ENCODE measurements at places on chromosomes 4 and X. TPM values are rescaled to one million over a fixed set of nuclear protein-coding genes. Genes with fewer than 3 reads are reported as not detected.

Gene GAB1
- total RNA-seq = 24.8 TPM

Gene ADGRG4
- total RNA-seq = 0.16 TPM

Gene TRIML2
- total RNA-seq = not detected

Gene STPG2
- 3.8 TPM for total RNA-seq

Gene SSR4
- total RNA-seq = 112 TPM

Gene SYTL4
- total RNA-seq = 25.2 TPM

Gene GPR34
- 18.0 TPM for total RNA-seq

Gene TXK
- total RNA-seq = 3.4 TPM

Gene MYOZ2
- 0.15 TPM for total RNA-seq

Gene SSX3
- total RNA-seq = not detected

Gene GYPB
- total RNA-seq = not detected

Gene CABS1
- not detected for total RNA-seq

Gene MFAP3L
- total RNA-seq = 19.3 TPM

Gene CXCL3
- total RNA-seq = 5.6 TPM

Gene SSX2B
- not detected for total RNA-seq

Gene NPY1R
- 61.0 TPM for total RNA-seq

Gene ODAPH
- not detected for total RNA-seq

- DNase-seq = peak; percentile 50
Measured at GRCh38 chr4:2930135-2930757, 33.0 kb downstream of the NOP14 start.

DNA sequence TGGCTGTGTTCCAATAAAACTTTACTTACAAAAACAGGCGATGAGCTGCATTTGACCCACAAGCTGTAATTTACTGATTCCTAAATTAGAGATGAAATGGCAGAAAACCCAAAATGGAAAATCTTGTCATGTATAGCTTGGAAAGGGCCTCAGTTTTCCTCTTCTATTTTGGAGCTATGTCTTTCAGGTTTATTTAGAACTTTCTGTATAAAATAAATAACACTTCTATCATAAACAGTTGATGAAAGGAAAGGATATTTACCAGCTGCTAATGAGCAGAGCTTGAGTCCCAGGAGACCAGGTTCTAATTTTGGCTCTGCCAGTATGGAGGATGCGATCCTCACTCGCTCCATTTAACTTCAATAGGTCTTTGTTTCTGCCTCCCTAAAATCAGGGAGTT is 213.5 kb downstream of the LDB2 start:
- DNase-seq = no peak

GRCh38 chrX:153539171-153539978 is 21.9 kb downstream of the ATP2B3 start:
- DNase-seq = peak; percentile 56

- no peak for DNase-seq
Measured at GRCh38 chr4:152278172-152278504, 257.8 kb downstream of the FBXW7 start.

GRCh38 chr4:139300431-139301112 is 733 bp upstream of the NAA15 start:
- DNase-seq = no peak

GRCh38 chr4:158162631-158163030 is 10.2 kb downstream of the GASK1B start:
- no peak for DNase-seq

DNA sequence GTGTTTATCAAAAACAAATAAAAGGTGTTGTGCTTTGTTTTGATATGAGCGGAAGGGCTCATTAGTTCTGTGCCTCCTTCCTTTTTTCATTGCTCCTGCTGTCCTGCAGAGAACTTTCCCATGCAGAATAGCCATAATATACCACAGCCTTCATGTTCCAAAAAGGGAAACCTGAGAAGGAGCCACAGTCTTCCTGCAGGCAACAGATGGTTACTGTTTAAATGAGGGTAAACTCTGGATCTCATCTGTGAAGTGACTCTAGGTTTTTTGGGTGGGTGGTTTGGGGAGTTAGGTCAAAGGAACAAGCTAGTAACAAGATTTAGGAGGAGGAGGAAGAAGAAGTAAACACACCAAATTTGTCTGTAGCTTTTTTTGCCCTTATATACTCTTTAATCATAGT is 131.8 kb downstream of the BMPR1B start:
- DNase-seq = no peak

GRCh38 chr4:4560136-4560535 is 18.3 kb upstream of the STX18 start:
- DNase-seq = no peak

- no peak for DNase-seq
Measured at GRCh38 chr4:143109376-143109775, 75.3 kb upstream of the USP38 start.

DNA sequence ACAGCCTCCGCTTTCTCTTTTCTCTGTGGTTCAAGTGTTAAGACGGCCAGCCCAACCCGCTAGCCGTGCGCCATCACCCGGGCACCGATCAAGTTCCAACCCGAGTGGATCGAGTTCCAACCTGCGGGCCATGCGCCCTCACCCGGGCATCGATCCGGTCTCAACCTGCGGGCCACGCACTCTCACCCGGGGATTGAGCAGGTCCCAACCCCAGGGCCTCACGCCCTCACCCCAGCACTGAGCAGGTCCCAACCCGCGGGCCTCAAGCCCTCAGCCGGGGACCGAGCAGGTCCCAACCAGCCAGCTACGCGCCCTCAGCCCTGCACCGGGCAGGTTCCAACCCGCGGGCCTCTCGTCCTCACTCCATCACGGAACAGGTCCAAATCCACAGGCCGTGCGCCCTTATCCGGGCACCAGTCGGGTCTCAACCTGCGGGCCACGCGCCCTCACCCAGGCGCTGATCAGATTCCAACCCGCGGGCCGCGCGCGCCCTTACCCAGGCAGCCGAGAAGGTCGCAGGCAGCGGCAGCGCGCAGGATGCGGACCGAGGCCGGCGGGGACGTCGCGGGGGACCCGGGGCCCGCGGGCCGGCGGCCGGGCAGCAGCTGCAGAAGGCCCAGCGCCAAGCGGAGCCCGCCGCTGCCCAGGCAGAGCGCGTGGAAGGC is 443 bp downstream of the GPR143 start:
- DNase-seq = no peak

- DNase-seq = no peak
Measured at GRCh38 chrX:22126327-22126726, 94.2 kb downstream of the PHEX start.

GRCh38 chr4:143076723-143077122 is 108.0 kb upstream of the USP38 start:
- DNase-seq = no peak

GRCh38 chrX:109519001-109519400 is 17.6 kb upstream of the NXT2 start:
- no peak for DNase-seq

GRCh38 chr4:83083925-83084475 is 30.5 kb downstream of the PLAC8 start:
- no peak for DNase-seq

DNA sequence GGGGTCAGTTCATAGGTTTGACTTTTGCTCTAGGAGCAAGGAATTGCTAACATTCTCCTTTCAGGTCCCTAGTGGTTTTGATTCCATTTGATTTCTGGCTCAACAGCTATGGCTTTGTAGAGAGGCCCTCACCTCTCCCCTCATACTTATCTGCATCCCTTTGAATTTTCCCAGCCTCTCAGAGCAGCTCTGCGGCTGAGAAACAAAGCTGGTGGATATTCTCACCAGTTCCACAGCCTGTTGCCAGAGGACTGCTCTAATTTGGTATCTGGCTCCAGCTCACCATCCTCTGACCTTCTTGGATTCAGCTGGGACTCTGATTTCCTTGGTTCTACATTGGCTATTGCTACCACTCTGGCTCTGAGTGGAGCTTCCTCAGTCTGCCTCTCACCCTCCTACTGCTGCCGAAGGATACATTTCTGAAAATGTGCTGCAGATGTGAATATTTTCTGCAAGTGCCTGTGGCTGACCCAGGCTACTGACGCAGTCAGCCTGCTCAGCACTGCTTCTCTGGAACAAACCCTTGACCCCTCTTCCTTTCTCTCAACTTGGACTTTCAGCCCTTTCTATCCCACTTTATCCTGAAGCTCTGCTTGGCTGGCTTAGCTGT is 110.9 kb upstream of the ENPEP start:
- DNase-seq = no peak

- no peak for DNase-seq
Measured at GRCh38 chr4:103996637-103997036, 276.9 kb upstream of the TACR3 start.

GRCh38 chrX:103343105-103343504 is 13.1 kb downstream of the TCEAL7 start:
- no peak for DNase-seq

GRCh38 chr4:153409924-153410501 is 56.1 kb upstream of the TMEM131L start:
- no peak for DNase-seq

DNA sequence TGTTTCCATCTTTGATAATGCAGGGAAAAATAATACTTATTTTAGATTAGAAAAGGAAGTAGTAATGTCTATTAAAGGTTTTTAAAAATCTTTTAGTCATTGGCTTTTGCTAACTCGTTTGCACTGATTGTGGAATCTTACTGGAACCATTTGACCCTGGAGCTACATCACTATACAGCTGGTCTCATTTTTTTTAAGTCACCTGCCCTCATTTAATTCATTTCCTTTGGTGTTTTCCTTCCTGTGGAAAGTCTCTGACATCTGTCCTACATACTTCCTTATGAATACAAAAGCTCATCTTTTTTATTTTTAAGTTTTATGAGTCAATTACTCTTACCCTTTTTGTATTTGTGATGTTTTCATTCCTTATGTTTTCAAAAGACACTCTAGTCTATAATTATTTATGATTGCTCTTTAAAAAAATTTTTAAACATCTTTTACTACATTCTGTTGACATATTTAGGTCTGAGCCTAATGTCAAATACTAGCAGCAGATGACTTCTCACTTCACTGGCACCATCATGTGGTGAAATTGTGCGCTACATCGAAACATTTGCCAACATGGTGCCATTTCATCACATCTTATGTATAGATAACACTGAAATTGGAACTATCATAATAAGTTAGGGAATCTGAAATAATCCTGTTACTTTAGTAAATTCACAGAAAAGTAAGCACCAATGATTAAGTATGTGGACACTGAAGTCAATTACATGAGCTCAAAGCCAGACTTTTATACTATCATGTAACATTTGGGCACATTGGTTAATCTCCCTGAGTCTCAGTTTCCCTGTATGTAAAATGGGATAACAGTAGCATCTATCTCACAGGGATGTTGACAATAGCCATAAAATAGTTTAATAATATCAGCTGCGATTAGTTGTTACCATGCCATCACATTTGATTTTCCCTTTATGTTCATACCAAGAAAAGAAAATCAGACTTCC is 9.4 kb upstream of the MMAA start:
- DNase-seq = peak; percentile 56

DNA sequence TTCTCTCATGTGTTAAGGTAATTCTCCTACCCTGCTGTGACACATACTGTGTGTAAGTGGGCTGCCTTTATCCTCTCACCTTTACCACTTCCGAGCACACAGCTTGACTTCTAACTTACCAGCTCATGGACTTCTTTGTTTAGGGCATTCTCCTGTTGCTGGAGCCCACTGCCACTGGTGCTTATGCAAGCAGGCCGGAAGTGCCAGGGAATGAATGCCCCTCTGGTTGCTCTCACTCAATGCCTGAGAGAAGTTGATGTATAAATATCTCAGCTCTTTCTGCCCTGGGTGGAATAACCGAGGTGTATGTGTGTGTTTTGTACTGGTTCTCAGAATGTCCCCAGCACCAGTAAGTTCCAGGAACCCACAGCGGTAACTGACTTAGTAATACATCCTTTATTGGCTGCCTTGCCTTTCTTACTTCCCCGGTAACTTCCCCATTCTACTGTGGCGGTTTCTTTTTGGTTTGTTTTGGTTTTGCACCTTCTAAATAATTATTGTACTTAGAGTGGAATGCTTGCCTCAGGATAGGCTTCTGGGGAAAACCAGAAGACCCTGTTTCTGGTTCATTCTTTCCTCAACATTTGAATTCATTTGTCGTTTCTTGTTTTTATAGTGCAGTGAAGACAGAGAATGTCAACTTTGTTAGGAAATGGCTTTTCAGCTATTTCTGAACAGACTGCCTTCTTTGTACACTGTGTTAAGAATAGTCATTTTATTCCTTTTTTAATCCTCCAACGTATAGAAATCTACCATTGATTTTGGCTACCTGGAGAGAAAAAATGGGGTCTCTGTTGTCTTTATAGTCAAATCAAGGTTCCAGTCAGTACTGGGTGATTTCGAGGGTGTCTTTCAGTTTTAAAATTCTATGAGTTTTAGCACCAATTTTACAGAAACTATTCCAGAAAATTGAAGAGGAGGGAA is 45.4 kb downstream of the CXorf58 start:
- no peak for DNase-seq

DNA sequence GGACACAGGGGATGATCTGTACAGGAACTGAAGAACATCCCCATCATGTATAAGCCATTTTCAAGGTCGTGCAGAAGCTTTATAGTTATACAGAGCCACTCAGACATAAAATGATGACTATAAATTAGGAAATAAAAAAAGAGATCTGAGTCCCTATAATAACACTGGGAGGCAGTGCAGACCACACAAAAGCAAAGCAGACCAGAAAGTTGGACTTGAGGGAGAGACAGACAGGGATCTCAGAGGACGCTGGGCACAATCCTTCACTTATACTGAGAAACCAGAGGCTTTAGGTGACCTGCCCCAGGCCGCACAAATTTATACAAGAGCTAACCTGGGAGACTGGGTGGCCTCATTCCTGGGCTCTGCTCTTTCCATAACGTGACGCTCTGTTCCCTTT is 70.5 kb downstream of the HADH start:
- no peak for DNase-seq

GRCh38 chr4:29653221-29653620 is 1066.9 kb upstream of the PCDH7 start:
- DNase-seq = no peak

GRCh38 chrX:69795702-69796101 is 179.8 kb downstream of the EDA start:
- DNase-seq = no peak

DNA sequence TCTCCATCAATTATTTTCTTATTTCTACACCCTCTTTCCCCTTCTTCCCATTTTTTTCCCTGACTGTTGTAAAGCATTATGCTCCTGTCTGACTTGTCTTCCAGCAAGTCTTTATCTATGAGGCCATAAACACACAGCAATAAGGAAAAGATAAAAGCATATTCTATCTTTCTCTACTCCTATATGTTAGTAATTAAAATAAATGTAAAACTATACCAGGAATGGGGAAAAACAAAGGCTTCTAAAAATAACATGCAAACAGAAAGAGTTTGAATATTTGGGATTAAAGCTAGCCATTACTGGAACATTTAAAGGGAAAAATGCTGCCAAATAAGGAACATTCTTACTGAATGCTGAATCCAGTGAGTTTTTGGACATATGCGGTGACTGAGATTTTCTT is 471.7 kb upstream of the HS3ST1 start:
- DNase-seq = no peak

- no peak for DNase-seq
Measured at GRCh38 chr4:174591243-174592021, 69.1 kb upstream of the HPGD start.

DNA sequence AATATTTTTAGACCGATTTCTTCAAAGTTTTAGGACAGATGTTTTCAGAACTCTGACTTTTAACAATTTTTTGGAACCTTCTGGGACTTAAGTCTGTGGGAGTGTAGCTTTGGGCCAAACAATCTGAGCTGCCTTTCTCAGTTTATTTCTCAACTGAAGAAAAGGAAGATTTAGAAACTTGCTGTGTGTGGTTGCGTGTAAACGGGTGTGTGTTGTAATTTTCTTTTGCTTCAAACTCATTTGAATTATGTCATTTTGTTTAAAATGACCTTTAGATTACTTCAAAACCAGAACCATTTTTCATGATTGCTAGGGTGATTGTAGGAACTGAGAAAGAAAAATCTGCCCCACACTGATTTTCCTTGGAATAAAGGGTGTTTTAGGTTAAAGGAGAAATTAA is 577.7 kb upstream of the GALNTL6 start:
- no peak for DNase-seq

- DNase-seq = no peak
Measured at GRCh38 chr4:2432991-2433530, 14.3 kb downstream of the CFAP99 start.

All from breast epithelium (tissue), 4 donors.